Activated CD8-positive, alpha-beta memory T cell treated with anti-CD3 and anti-CD28 coated beads, Interleukin-2, amount 10 ng/mL, durations not matched to agents 7 days and 5 days (primary cell): ENCODE measurements at places on chromosomes 16 and 17. TPM values are rescaled to one million over a fixed set of nuclear protein-coding genes. Genes with fewer than 3 reads are reported as not detected.

DNA sequence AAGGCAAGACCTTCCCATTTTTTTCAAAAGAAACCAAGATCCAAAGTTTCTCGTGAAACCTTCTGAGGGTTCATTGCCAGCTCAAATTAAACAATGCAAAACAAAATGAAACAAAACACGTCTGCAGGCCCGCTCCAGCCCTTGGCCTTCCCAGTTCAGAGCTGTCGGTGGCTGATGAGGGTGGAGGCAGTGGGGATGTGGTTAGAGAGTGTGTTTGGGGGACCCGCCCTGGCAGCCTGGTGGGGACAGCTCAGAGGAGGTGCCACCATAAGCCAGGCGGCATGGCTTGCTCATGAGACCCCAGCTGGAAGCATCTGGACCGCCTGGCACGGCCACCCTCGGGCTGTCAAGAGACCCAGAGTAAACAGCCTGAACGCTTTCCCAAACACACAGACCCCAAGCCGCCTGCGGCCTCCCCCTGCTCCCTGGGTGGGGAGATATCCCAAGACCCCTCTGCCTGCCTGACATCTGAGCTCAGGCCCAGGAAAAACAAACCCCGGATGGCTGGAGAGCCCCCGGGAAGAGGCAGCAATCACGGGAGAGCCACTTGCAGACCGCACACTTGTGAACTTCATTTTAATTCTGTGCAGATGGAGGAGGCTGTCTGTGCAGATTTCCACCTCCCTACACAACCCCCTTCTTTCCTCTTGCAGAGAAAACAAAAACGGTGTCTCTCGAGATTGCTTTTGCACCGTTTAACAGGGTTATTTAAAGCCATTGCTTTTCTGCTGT, 35.4 kb upstream of the LITAF start:
- no peaks in the 10 kb centered on the region for H3K27me3 ChIP-seq
- H3K4me1 ChIP-seq = peaks cover 58% of the 10 kb centered on the region
- peak overlapping the region; percentile 70 for H3K4me3 ChIP-seq

DNA sequence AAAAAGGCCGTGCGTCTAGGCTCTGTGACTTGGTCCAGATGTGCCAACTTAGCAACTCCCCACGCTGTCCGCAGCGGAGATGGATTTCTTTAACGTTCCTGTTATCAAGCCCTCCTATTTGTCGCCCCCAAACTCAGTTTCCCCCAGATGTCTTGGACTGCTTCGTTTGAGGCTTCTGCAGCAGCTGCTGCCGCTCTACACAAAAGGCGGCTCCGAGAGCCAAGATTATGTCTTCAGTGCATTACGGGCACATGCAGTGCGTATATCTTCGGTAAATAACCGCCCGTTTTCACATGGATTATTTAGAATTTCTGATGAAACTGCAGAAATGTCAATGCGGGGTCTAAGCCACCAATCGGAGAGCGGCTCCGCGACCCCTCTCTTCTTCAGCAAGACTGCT, 240.6 kb upstream of the ZFHX3 start:
- H3K4me3 ChIP-seq = no peak overlapping the region
- H3K27me3 ChIP-seq = no peaks in the 10 kb centered on the region
- no peak for DNase-seq
- H3K27ac ChIP-seq = no peak overlapping the region
- H3K4me1 ChIP-seq = no peaks in the 10 kb centered on the region

- H3K4me1 ChIP-seq = no peaks in the 10 kb centered on the region
- no peak for DNase-seq
- H3K4me3 ChIP-seq = no peak overlapping the region
Observed at GRCh38 chr17:31806921-31807320, 52.1 kb downstream of the COPRS start.

DNA sequence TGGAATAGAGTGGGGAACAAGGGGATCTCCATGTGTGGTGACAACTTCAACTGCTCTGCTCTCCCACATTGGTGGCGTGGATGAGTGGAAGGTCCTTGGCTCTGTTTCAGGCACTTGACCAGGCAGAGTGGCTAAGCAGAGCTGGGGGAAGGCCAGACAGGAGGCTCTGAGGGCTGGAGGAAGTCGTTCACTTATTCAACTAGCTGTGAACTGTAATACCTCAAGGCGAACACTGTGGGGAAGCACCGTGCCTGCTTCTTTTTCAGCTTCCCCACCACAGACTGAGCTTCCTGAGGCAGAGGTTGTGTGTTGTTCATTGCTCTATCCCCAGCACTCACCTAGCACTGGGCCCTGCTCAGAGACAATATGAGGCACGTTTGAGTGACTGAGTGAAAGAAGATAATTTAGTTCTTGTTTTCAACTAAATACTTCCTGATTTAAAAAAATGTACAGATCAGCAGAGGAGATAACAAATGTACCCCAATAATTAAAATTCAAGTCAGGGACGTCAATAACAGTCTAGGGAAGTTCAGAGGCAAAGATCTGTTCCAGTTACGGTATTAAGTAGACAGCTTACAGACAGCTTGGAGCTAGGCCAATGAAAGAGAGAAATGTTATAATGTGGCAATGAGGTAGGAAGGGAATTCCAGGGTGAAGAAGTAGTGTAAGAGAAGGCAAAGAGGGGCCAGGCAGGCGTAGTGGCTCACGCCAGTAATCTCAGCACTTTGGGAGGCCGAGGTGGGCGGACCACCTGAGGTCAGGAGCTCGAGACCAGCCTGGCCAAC, 34.7 kb downstream of the MYO18A start:
- H3K27ac ChIP-seq = peak overlapping the region; percentile 86
- no peak overlapping the region for H3K4me3 ChIP-seq
- H3K27me3 ChIP-seq = no peaks in the 10 kb centered on the region
- peak; percentile 88 for DNase-seq

GRCh38 chr17:17506893-17507464, 10.8 kb upstream of the RASD1 start:
- H3K4me3 ChIP-seq = no peak overlapping the region
- no peaks in the 10 kb centered on the region for H3K36me3 ChIP-seq
- H3K27ac ChIP-seq = no peak overlapping the region

GRCh38 chr16:53775821-53776431, 72.0 kb downstream of the FTO start:
- H3K27ac ChIP-seq = no peak overlapping the region
- no peaks in the 10 kb centered on the region for H3K36me3 ChIP-seq
- H3K4me3 ChIP-seq = no peak overlapping the region
- H3K4me1 ChIP-seq = peaks cover 9% of the 10 kb centered on the region
- DNase-seq = no peak

GRCh38 chr16:5938607-5939006, 841.0 kb upstream of the EEF2KMT start:
- no peaks in the 10 kb centered on the region for H3K4me1 ChIP-seq
- no peak for DNase-seq
- H3K4me3 ChIP-seq = no peak overlapping the region
- H3K36me3 ChIP-seq = no peaks in the 10 kb centered on the region

DNA sequence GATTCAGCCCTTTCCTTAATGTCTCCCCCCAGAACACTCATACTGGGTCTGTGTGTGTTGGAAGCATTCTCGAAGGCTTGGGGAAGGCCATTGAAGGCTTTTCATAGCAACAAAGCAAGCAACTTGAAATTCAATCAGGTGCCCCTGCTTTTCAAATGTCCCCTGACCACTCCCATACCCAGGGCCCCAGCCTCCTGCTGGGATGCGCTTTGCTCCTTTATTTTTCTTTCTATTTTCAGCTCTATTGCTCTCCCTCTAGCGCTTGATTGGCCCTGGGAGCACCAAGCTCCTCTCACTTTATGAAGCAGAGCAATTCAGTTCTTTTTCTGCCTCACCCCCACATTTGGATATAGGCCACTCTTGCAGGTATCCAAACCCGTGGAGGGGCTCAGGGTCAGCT, 92.0 kb downstream of the WSCD1 start:
- no peak overlapping the region for H3K4me3 ChIP-seq
- no peaks in the 10 kb centered on the region for H3K27me3 ChIP-seq
- no peaks in the 10 kb centered on the region for H3K4me1 ChIP-seq
- no peaks in the 10 kb centered on the region for H3K36me3 ChIP-seq
- DNase-seq = no peak

GRCh38 chr16:49640581-49640980, 215.3 kb downstream of the ZNF423 start:
- H3K27ac ChIP-seq = no peak overlapping the region
- H3K4me3 ChIP-seq = no peak overlapping the region
- no peaks in the 10 kb centered on the region for H3K27me3 ChIP-seq
- no peaks in the 10 kb centered on the region for H3K4me1 ChIP-seq
- H3K36me3 ChIP-seq = no peaks in the 10 kb centered on the region

GRCh38 chr17:54237911-54238515, 415.3 kb downstream of the KIF2B start:
- no peak overlapping the region for H3K27ac ChIP-seq
- no peak overlapping the region for H3K4me3 ChIP-seq
- H3K27me3 ChIP-seq = no peaks in the 10 kb centered on the region
- no peaks in the 10 kb centered on the region for H3K4me1 ChIP-seq
- no peak for DNase-seq

GRCh38 chr17:82095777-82096708, 2.0 kb downstream of the FASN start:
- no peaks in the 10 kb centered on the region for H3K27me3 ChIP-seq
- peak overlapping the region; percentile 41 for H3K4me3 ChIP-seq

DNA sequence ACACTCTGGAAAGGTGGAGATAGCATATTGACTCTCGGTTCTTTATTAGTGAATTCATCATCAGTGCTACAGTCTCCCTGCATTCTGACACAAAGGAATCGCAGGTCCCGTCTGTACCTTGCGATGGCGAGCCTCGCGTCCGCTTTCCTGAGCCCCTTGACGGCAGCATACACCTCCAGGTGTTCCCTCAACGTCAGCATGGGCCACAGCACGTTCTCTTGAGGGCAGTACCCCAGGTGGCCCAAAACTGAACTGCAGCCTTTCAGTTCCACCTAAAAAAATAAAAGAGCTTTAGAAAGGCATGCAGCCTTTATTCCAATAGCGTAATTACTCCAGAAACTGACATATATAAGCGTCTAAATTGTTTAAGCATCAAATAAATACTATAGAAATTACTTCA, 24.2 kb upstream of the ABCA9 start:
- no peak for DNase-seq
- no peaks in the 10 kb centered on the region for H3K36me3 ChIP-seq
- H3K4me1 ChIP-seq = no peaks in the 10 kb centered on the region
- no peaks in the 10 kb centered on the region for H3K27me3 ChIP-seq
- H3K4me3 ChIP-seq = no peak overlapping the region

The ELAC2 gene
- 67.1 TPM for total RNA-seq

The KRT31 gene
- not detected for total RNA-seq

The NACA2 gene
- total RNA-seq = not detected

The NOG gene
- total RNA-seq = not detected

The FNDC8 gene
- total RNA-seq = not detected

The OTOA gene
- 0.38 TPM for total RNA-seq

The SMIM5 gene
- 0.15 TPM for total RNA-seq

The ZACN gene
- 0.26 TPM for total RNA-seq
